ENCODE measurements at places on chromosomes 4 and X.

- DNase-seq: no peak
These were observed 32.0 kb upstream of the SMARCAD1 start for GRCh38 chr4:94175553-94176261.

- no peak for DNase-seq
These were observed 23.0 kb upstream of the DHX15 start for GRCh38 chr4:24607334-24607733.

DNA sequence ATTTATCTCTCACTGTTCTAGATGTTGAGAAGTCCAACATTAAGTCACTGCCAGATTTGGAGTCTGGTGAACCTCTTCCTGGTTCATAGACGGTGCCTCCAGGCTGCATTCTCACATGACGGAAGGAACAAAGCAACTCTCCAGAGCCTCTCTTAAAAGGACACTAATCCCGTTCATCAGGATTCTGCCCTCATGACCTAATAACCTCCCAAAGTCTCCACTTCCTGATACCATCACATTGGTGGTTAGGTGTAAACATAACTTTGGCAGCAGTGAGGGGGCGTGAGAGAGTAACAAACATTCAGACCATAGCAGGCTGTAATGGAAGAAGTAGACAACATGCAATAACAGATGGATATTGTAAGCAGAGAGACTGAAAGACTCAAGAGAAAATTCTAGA, 388.6 kb downstream of the PDHA2 start:
- DNase-seq: no peak

DNA sequence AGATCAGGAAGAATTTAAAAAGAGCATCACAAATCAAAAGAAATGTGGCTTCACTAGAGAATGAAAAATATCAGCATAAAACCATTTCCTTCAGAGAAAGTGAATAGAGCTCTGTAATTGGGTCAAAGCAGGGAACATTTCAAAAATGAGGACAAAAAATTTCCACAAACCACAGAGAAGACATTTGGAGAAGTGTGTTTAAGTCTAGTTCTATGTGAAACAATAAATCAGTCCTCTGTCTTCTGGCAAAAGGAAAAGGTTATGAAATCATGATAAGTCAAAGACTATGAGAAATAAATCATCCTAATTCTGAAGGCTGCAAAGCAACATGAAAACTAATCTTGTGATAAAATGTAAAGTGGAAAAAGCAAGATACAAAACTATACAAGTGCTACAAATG, 27.9 kb downstream of the SMPX start:
- no peak for DNase-seq

- DNase-seq: no peak
These were observed 90.4 kb downstream of the ARHGAP6 start for GRCh38 chrX:11575332-11575731.

DNA sequence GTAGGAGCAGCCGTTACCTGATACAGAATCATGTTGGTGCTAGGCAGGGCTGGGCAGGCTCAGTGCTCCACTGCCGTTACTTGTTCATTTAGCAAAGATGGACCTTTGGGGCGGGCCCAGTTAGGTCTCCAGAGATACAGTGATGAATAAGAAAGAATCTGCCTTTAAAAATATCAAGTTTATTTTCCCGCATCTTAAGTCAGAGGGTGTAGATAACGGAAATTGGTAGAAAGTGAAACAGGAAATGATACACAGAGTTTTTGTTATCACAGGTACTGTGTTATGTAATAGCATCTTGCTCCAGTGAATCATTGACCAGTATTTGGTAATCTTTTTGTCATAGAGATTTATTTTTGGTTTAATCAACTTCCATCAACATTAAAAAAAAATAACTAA, 5.5 kb downstream of the TMEM131L start:
- no peak for DNase-seq

GRCh38 chrX:115311601-115312001, 22.1 kb downstream of the LUZP4 start:
- DNase-seq: no peak

- no peak for DNase-seq
These were observed 343.7 kb downstream of the MID1IP1 start for GRCh38 chrX:39144956-39145355.

GRCh38 chr4:4689694-4690440, 148.0 kb upstream of the STX18 start:
- DNase-seq: no peak

DNA sequence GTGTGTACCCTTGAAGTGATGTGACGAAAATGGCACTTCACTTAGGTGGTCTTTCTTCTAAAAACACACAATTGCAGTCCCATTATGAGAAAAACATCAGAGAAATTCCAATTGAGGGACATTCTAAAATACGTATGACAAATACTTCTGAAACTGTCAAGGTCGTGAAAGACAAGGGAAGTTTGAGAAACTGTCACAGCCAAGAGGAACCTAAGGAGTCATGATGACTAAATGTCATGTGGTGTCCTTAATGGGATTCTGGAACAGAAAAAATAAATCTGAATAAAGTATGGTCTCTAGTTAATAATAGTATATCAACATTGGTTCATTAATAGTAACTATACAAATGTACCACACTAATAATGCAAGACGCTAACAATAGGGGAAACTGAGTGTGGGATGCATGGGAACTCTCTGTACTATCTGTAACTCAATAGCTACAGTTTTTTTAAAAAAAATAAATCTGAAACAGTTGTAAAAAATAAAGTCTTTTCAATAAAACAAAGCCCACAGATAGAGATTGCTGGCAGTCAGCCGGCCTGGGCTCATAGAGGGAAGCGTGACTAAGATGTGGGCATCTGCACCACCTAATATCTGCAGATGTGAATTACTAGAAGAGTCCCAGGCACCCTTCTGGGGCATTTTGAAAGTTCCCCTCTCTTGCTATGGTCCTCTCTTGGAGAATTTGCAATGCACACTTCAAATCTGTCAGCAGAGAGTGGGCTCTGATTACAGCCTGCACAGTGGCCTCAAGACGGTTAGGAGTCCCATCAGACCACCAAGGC, 47.6 kb downstream of the MID1IP1 start:
- no peak for DNase-seq

DNA sequence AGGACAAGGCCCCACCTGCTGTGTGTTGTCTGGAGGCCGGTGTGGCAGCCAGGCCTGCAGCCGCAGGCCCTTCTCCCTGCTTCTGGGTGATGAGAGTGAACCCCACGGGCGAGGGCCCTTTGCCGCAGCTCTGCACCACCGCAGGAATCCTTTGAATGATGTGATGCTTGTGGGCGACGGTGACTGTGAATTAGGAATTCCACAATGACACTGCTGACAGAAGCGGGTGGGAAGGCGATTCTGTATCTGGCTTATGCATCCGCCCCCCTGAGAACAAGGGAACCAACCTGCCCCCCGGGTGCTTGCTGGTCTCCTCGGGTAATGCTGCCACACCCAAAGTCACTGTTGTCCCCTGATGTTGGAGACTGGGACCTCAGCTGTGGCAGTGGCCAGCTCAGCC, 19.5 kb upstream of the MAN2B2 start:
- DNase-seq: no peak

- DNase-seq: no peak
These were observed 595 bp downstream of the MBNL3 start for GRCh38 chrX:132488180-132488705.

DNA sequence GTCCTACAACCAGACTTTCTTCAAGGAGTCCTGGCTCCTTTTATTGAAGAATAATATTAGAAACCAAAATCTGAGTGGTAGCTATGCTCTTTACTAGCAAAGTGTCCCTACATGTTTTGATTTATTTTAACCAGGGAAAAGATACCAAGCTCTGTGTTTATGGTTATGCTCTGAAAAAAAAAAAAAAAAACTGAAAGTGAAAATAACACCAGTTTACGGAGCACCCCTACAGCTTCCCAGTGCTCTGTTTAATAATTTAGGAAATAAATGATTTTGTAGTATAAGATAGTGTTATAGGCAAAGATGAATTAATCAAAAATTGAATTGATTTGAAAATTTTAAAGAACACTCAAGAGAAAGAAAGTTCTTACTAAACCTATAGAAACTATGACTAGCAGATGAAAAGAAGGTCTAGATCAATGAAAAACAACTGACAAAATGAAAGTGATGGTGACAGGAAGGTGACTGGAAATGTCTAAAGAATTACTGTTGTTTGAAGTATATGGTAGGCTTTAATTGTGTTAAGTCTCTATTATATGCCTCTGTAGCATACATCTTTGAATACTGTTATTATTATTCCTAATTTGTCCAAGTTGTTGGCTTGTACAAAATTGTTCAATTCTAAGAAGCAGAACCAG, 1698.4 kb upstream of the PCDH10 start:
- no peak for DNase-seq

GRCh38 chrX:102966701-102967100, 29.6 kb downstream of the RAB40AL start:
- no peak for DNase-seq

DNA sequence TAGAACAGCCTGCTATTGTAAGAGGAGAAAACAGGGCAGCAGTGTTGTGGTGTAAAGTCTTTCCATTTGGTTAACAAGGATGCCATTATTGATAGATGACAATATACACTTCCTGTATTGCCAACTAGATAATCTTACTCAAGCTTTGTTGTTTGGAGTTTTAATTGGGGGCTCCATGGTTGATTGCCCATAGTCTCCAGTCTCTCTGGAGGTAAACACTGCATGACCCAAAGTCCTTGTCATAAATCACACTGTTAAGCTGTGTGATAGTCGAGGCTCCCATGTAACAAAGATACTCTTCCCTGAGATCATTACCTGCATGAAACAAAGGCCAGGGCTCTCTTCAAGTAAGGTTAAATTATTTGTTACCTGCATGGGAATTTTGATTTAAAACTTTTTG, 394.6 kb downstream of the C4orf33 start:
- no peak for DNase-seq

Measured in 8988T (cell line).